ENCODE measurements at places on chromosomes 6 and 20. TPM values are rescaled to one million over a fixed set of nuclear protein-coding genes. Genes with fewer than 3 reads are reported as not detected.

- DNase-seq, result no peak
Measured at GRCh38 chr6:40954446-40955177, 84.4 kb downstream of the UNC5CL start.

- DNase-seq, result no peak
Measured at GRCh38 chr6:71199736-71200135, 88.9 kb upstream of the OGFRL1 start.

The TBP gene
- 27.5 TPM for total RNA-seq

- DNase-seq, result no peak
Measured at GRCh38 chr6:83928286-83928685, 68.8 kb downstream of the CYB5R4 start.

- no peak for DNase-seq
Measured at GRCh38 chr6:108574457-108575141, 13.9 kb downstream of the FOXO3 start.

GRCh38 chr6:145214570-145214969, 520.8 kb downstream of the EPM2A start:
- no peak for DNase-seq

- DNase-seq, result no peak
Measured at GRCh38 chr6:32181148-32181702, 2.8 kb downstream of the AGER start.

The RGL2 gene
- total RNA-seq, result 66.8 TPM

DNA sequence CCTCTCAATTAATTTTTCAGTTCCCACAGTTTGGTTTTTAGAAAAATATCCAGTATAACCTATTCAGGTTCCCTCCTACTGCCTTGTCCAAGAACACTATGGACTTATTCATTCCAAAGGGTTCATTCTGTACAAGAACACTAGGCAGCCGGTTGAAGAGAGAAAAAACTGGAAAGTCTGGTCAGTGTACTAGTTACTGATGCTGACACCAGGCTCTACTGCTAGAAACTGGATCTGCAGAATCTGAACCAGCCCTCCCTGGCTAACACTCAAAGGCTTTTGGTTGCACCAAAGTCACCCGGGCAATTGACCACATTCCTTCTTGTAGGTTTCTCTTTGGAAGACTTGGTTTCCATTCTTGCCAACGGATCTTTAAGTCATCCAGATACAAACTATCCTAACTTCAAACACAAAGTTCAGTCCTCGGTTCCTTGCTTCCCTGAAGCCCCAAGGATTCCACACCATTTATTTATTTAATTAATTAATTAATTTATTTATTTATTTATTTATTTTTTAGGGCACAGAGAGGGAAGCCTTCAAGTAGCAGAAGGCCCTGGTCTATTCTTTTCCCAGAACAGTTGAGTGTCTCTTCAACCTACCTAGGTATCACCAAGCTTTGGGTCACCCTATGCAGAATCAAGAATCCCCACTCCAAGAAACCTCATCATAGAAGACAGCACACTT, 268.1 kb downstream of the ADGB start:
- DNase-seq, result no peak

- DNase-seq, result no peak
Measured at GRCh38 chr6:63637865-63638445, 2.4 kb downstream of the PHF3 start.

DNA sequence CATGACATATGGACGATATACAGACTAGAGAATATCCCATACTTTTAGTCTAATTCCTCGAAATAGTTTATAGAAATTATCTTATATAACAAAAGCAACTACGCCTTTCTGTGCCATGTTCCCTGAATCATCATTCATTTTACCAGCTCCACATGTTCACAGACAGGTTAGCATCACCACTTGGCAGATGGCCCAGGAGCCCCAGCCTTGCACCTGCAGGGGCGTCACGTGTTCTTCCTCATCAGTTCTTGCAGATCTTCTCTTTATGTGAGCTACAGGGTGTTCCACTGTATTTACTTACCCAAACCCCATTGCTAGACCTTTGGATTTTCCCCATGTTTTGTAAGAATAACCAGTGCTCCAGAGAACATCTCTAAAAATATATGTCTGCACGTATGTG, 12.6 kb upstream of the BNIP5 start:
- no peak for DNase-seq

GRCh38 chr20:58795181-58795922, 55.4 kb downstream of the GNAS-AS1 start:
- no peak for DNase-seq

The HLA-DRB5 gene
- 0.86 TPM for total RNA-seq

DNA sequence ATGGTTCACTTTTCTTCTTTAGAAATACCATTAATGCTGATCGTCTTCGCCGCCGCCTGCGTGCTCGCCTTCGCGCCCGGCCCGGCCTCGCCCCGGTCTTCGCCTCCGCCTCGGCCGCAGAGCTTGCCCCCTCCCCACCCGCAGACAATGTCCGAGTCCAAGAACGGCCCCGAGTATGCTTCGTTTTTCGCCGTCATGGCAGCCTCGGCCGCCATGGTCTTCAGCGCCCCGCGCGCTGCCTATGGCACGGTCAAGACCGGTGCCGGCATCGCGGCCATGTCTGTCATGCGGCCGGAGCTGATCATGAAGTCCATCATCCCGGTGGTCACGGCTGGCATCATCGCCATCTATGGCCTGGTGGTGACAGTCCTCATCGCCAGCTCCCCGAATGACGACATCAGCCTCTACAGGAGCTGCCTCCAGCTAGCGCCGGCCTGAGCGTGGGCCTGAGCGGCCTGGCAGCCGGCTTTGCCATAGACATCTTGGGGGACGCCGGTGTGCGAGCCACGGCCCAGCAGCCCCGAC, 4.8 kb upstream of the PRPH2 start:
- DNase-seq, result no peak

- DNase-seq, result no peak
Measured at GRCh38 chr6:138235205-138235604, 16.9 kb upstream of the PBOV1 start.

DNA sequence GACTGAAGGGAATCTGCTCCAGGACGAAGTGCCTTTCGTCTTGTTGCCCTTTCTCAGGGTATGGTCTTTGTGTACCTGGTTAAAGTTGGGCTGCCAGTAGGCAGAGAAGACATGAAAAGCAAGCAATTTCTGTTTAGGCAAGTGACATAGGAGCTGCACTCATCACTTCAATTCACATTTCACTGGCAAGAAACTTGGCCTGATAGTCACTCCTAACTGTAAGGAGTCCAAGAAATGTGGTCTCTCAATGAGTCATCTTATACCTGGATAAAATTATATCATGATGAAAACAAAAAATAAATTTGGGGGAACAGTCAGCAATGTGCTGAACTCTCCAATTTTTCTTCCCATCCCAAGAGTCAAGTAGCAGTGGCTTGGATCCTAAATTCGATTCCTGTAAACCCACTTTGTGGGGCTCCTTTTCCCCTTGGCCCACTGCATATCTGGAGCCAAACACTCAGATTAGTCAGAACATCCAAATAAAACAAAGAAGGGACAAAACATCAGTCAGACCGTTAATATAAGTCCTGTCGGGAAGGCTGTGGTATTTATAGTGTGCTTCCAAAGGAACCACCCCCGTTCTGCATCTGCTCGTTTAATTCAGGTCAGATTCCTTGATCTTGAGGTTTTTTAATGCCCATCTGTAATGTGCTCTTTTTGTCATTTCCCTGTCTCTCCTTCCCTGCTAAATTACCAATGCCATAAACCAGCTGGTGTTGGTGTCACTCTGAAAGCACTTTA, 5.0 kb upstream of the GABRR1 start:
- DNase-seq, result no peak

DNA sequence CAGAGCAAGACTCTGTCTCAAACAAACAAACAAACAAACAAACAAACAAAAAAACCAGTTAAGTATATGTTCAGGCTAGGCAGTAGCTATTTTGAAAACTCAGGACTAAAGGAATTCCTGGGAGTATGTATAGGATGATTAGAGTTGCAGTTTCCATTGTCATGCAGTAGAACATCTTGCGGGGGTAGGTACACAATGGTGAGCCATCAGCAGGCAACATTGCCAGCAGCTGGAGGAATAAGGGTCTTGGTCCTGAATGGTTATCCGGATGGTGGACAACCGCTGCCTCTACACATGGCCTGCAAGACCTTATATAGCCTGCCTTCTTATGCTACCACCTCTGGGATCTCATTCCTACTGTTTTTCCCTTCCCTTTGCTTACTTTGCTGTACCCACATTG, 297.5 kb downstream of the SOX4 start:
- DNase-seq, result no peak

The SIRPD gene
- total RNA-seq, result 0.17 TPM

DNA sequence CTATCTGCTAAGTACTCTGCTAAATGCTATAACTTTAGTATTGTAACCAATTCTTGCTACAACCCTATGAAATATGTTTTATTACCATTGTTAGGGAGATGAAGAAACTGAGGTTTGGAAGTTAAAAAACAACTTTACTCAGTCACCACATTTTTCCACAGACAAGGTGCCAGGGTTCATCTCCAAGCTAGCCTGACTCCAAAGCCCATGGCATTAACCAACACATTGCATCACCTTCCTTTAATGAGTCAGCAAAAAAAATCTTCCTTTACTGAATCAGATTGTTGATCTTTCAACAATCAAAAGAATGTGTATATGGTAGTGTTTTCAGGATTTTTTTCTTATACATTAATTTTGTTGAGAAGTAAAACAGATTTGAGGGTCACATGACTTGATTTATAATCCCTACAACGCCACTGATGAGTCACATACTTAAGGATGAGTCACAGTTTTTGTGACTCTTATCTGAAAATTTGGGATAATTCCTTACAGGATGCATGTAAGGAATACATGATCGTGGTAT, 41.5 kb downstream of the MAN1A1 start:
- DNase-seq, result no peak

GRCh38 chr6:156747715-156748114, 29.5 kb upstream of the ARID1B start:
- no peak for DNase-seq

The ANGPT4 gene
- total RNA-seq, result not detected

DNA sequence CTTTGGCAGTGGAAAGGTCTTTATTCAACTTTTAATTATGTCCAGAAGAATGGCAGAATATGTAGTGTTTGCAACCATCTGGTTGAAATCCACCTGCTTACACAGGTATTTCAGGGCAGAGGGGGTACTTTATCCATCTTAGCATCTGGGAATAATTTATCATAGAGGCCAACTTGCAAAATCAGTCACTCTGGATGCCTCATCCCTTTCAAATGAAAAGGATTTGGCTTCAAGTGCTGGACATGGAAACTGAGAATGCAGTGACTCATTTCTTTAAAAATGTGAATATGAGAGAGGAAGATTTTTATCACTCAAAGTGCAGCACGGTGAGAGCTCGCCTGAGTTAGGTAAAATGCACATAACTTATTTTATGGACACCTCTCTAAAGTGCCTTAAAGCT, 758.3 kb downstream of the KIF16B start:
- no peak for DNase-seq

The TSHZ2 gene
- 31.8 TPM for total RNA-seq

DNA sequence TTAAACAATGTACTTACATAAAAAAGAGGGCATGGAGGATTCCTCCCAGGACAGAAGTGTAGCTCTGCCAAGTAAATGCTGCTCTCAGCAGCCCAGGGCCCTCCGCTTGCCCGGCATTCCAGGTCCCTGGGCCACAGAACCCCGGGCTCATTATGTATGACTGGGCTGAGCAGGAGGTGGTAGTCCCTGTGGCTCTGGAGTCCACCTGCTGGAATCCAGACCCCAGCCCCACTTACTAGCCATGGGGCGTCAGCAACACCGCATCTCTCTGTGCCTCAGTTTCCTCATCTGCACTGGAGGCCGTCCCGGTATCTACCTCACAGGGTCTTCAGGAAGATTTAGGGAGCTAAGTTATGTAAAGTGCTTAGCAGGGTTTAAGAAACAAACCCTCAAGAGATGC, 55.4 kb downstream of the PSMG4 start:
- no peak for DNase-seq

The WASF1 gene
- 0.70 TPM for total RNA-seq

DNA sequence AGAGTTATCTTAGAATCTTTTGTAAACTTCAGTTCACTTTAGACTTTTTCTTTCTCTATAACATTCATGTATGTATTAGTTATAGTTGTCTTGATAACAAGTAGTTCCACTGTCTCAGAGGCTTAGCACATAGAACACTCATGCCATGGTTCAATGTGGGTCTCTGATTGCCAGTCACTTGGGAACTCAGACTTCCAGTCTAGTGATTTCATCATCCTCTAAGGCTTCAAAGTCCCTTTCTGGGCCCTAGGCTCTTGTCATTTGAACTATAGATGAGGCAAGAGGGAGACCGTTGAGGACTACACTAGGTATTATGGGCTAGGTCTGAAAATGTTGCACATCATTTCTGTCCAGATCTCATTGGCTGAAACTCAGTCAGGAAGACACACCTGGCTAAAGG, 8.4 kb upstream of the EEF1E1 start:
- DNase-seq, result no peak

The MYLK4 gene
- total RNA-seq, result 0.38 TPM

All from CD4-positive, alpha-beta memory T cell (primary cell).